ENCODE measurements at places on chromosomes 6 and 20. TPM values are rescaled to one million over a fixed set of nuclear protein-coding genes. Genes with fewer than 3 reads are reported as not detected.
A peak's percentile ranks its signal among the peaks of the same experiment; 100 is the strongest.

DNA sequence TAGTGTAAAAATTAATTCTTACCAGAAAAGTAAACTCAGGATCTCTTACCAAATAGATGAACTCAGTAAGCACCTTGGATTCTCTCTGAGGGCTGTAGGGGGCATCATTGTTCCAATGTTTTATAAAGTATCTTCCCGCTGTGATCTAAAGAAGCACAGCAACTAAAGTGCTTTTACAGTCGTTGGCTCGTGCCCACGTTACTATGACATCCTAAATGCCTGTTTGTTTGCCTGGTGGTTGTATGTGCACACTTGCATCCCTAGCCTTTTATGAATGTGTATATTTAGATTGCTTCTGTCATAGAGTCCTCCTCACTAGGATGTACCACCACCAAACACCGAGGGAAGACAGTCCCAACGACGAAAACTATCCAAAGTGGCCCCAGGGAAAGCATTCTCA is 34.5 kb downstream of the SLX4IP start:
- H3K27me3 ChIP-seq, result no peaks in the 10 kb centered on the region
- DNase-seq, result no peak
- H3K27ac ChIP-seq, result no peak overlapping the region

GRCh38 chr6:3309391-3310050 is 50.8 kb downstream of the PSMG4 start:
- H3K4me1 ChIP-seq, result no peaks in the 10 kb centered on the region
- no peak for DNase-seq
- no peaks in the 10 kb centered on the region for H3K27me3 ChIP-seq
- no peak overlapping the region for H3K4me3 ChIP-seq

The UNC5CL gene
- 2.5 TPM for total RNA-seq

DNA sequence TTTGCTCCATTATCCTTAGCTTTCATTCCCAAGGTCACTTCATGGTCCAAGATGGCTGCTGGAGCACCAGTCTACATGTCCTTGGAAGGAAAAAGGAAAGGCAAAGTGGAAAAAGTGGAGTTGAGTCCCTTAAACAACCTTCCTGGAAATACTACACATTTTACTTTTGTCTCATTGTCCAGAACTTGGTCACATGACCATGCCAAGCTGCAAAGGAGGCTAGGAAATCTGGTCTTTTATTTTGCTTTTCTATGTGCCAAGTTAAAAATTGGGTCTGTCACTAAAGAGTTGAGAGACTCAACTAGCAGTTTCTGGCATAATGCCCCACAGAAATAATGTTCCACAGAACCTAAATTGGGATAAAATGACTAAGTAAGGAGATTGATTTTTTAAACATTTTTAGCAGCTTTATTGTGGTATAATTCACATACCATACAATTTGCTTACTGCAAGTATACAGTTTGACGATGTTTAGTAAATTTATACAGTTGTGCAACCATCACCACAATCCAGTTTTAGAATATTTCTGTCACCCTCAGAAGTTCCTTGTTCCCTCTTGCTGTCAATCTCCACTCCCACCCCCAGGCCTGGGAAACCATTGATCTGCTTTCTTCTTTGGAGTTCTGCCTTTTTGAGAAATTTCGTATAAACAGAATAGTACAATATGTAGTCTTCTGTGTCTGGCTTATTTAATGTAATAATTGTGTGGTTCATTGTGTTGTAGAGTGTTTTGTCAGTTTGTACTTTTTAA is 5.6 kb upstream of the CHD6 start:
- H3K36me3 ChIP-seq, result no peaks in the 10 kb centered on the region
- H3K4me1 ChIP-seq, result peaks cover 4% of the 10 kb centered on the region
- no peak overlapping the region for H3K27ac ChIP-seq
- H3K27me3 ChIP-seq, result no peaks in the 10 kb centered on the region
- no peak for DNase-seq

- no peak overlapping the region for H3K4me3 ChIP-seq
- DNase-seq, result no peak
- H3K36me3 ChIP-seq, result peaks cover 2% of the 10 kb centered on the region
- H3K27me3 ChIP-seq, result no peaks in the 10 kb centered on the region
Measured at GRCh38 chr6:13766201-13766634, 48.1 kb downstream of the MCUR1 start.

DNA sequence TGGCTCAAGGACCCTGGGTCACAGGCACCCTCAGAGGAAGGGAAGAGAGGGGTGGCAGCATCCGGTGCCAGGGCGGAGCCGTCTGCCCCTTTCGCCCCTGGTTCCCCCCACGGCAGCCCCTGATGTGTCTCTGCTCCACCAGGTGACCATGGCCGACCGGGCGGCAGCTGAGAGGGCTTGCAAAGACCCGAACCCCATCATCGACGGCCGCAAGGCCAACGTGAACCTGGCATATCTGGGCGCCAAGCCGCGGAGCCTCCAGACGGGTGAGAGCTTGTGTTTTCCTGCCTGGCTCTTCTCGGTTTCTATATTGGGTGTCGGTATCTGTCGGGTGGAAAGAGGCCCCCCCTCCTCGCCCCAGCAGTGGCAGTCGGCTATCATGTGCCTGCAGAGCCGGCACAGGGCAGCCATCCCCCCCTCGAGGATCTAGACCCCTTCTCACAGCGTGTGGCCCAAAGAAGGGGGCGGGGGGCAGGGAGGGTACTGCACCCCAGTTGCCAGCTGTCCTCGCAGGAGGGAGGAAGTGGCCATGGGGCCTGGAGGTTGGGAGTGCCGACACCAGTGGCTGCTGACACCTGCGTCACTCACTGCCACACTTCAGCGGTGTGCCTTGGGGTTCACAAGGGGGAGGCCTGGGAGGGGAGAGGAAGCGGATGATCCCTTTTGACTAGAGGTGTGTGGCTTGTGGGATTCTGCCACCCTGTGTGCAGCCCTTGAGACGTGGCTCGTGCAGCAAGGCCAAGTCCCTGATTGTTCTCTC is 1.5 kb downstream of the RBM38 start:
- peak overlapping the region; percentile 95 for H3K4me3 ChIP-seq
- H3K36me3 ChIP-seq, result peaks cover 55% of the 10 kb centered on the region
- no peaks in the 10 kb centered on the region for H3K27me3 ChIP-seq
- DNase-seq, result peak; percentile 90
- H3K4me1 ChIP-seq, result peaks cover 56% of the 10 kb centered on the region

DNA sequence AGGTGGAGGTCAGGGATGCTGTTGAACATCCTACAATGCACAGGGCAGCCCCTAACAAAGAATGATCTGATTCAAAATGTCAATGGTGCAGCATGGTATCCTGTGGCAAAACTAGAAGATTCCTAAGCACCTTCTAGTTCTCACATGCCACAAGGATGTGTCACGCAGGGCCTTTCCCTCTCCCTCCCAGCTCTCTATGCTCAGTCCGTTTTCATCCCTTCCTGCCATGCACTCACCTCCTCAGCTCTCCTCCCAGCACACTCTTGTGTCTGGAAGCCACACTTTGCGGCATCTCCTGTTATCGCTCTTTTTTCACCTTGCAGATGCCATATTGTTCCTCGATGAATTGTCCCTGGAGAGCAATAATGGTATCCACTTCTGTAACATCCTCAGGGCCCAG is 263.4 kb downstream of the CDC5L start:
- no peaks in the 10 kb centered on the region for H3K36me3 ChIP-seq
- H3K27ac ChIP-seq, result no peak overlapping the region
- H3K4me3 ChIP-seq, result no peak overlapping the region
- DNase-seq, result no peak
- peaks cover 24% of the 10 kb centered on the region for H3K4me1 ChIP-seq

The FAM162B gene
- not detected for total RNA-seq

DNA sequence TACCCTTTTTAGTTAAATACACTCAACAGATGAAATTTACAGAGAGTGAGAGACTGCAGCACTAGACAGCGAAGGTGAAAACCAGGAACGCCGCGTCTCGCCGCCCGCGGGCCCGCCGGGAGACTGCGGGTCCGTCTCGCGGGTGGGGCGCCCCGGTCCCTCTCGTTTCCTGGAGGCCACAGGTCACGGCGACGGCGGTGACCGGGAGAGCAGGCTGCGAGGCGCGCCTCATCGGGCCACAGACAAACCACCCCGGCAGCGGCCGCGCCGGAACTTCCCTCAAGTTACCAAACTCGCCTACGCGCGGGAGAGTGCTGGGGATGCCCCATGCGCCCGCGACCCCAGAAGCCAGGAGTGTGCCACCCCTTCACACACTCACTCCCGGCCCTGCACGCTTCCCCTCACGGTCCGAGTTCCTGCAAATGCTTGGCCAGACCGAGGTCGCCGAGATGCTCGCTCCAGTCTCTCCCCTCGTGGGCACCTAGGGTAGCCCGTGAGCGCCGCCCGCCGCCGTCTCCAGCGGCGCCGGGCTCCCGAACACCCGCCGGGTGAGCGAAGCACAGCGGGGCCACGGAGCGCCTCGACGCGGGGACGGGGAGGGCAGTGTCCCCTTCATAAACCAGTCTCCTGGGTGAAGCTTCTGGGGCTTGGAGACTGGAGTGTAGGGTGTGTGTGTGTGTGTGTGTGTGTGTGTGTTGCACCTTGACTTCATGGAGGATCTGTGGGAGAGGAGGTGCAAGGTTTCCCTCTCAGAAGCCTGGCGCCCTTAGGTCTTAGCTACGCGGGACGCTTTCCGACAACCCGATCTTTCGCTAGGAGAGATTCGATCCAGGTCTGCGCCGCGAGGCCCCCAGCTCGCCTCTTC is 1.4 kb downstream of the BACH2 start:
- H3K36me3 ChIP-seq, result peaks cover 30% of the 10 kb centered on the region
- DNase-seq, result peak; percentile 82
- H3K27me3 ChIP-seq, result peaks cover 9% of the 10 kb centered on the region
- H3K27ac ChIP-seq, result peak overlapping the region; percentile 86

The HLA-DMA gene
- 9.6 TPM for total RNA-seq

The ZNF341 gene
- total RNA-seq, result 5.9 TPM

DNA sequence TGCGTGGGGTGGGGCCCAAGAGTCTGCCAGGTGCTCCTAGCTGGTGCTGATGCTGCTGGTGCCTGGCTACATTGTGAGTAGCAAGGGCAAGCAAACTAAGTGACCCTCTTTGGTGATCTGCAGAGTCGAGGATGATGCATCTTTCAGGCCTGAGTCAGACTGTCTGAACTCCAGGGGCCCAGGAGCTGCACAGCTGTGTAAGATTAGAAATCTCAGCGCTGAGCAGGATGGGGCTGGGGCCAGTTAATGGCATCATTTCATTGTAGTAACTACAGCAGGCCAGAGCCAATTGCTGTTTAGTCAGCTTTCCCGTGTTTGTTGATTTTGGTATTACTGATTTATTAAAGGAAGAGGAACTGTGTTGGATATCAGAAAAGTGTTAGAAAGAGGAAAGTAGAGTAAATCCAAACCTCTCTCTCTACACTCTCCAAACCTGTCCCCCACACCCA is 365.2 kb downstream of the PAX1 start:
- no peaks in the 10 kb centered on the region for H3K36me3 ChIP-seq
- H3K27me3 ChIP-seq, result no peaks in the 10 kb centered on the region
- no peaks in the 10 kb centered on the region for H3K4me1 ChIP-seq
- no peak for DNase-seq

- no peaks in the 10 kb centered on the region for H3K36me3 ChIP-seq
- H3K4me1 ChIP-seq, result no peaks in the 10 kb centered on the region
- no peak overlapping the region for H3K27ac ChIP-seq
- H3K27me3 ChIP-seq, result no peaks in the 10 kb centered on the region
- DNase-seq, result peak; percentile 84
Measured at GRCh38 chr6:32933661-32934085, 7.2 kb downstream of the HLA-DMB start.

- H3K27me3 ChIP-seq, result peaks cover 1% of the 10 kb centered on the region
- H3K4me3 ChIP-seq, result no peak overlapping the region
- H3K4me1 ChIP-seq, result peaks cover 19% of the 10 kb centered on the region
- DNase-seq, result peak; percentile 89
Measured at GRCh38 chr6:127420556-127420955, 38.6 kb downstream of the KIAA0408 start.

- peaks cover 2% of the 10 kb centered on the region for H3K36me3 ChIP-seq
- H3K4me1 ChIP-seq, result no peaks in the 10 kb centered on the region
- no peaks in the 10 kb centered on the region for H3K27me3 ChIP-seq
- no peak overlapping the region for H3K27ac ChIP-seq
- no peak overlapping the region for H3K4me3 ChIP-seq
Measured at GRCh38 chr6:73368675-73369074, 1.0 kb downstream of the OOEP start.

GRCh38 chr6:133939778-133940667 is 13.0 kb upstream of the TBPL1 start:
- no peak overlapping the region for H3K4me3 ChIP-seq
- no peak for DNase-seq
- H3K4me1 ChIP-seq, result no peaks in the 10 kb centered on the region
- H3K27me3 ChIP-seq, result peaks cover 10% of the 10 kb centered on the region
- no peaks in the 10 kb centered on the region for H3K36me3 ChIP-seq
- no peak overlapping the region for H3K27ac ChIP-seq

The EYA2 gene
- not detected for total RNA-seq

GRCh38 chr6:105397987-105398386 is 4.9 kb downstream of the PREP start:
- peaks cover 44% of the 10 kb centered on the region for H3K4me1 ChIP-seq
- no peaks in the 10 kb centered on the region for H3K27me3 ChIP-seq
- H3K4me3 ChIP-seq, result no peak overlapping the region
- DNase-seq, result no peak
- H3K36me3 ChIP-seq, result peaks cover 9% of the 10 kb centered on the region
